ENCODE measurements at places on chromosomes 6 and 20. TPM values are rescaled to one million over a fixed set of nuclear protein-coding genes. Genes with fewer than 3 reads are reported as not detected.
A peak's percentile ranks its signal among the peaks of the same experiment; 100 is the strongest.

The LINC00237 gene
- not detected for total RNA-seq

The CLVS2 gene
- total RNA-seq, result 0.05 TPM

DNA sequence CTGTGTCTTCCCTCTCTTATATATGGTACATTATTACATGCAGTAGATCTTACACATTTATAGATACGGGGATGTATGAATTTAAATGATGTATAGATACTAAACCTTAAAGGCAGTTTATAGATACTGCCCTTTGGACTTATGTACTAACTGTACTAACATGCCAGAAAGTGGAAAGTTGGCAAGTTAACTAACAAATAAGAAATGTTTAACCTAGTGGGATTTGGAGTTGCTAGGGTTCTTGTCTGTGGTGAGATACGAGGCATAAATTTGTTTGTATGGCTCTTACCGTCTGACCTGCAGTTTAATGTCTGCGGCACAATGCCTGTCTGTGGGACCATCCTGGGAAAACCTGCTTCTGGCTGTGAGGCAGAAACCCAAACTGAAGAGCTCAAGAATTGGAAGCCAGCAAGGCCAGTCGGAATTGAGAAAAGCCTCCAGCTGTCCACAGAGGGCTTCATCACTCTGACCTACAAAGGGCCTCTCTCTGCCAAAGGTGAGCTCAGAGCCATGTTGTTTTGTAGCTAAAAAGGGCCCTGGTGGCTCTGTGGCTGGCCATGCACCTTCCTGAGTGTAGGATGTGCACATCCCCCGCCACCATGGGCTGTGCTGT, 62.9 kb upstream of the SLC22A1 start:
- H3K36me3 ChIP-seq, result peaks cover 100% of the 10 kb centered on the region
- H3K27ac ChIP-seq, result no peak overlapping the region
- no peak overlapping the region for H3K4me3 ChIP-seq

GRCh38 chr6:18595774-18596530, 208.8 kb downstream of the RNF144B start:
- H3K27me3 ChIP-seq, result peaks cover 15% of the 10 kb centered on the region
- DNase-seq, result no peak
- no peak overlapping the region for H3K27ac ChIP-seq
- H3K36me3 ChIP-seq, result no peaks in the 10 kb centered on the region
- H3K4me1 ChIP-seq, result no peaks in the 10 kb centered on the region

GRCh38 chr6:37104824-37105147, 65.2 kb upstream of the PIM1 start:
- H3K4me1 ChIP-seq, result peaks cover 35% of the 10 kb centered on the region
- peak overlapping the region; percentile 94 for H3K27ac ChIP-seq
- no peaks in the 10 kb centered on the region for H3K36me3 ChIP-seq
- H3K27me3 ChIP-seq, result no peaks in the 10 kb centered on the region

DNA sequence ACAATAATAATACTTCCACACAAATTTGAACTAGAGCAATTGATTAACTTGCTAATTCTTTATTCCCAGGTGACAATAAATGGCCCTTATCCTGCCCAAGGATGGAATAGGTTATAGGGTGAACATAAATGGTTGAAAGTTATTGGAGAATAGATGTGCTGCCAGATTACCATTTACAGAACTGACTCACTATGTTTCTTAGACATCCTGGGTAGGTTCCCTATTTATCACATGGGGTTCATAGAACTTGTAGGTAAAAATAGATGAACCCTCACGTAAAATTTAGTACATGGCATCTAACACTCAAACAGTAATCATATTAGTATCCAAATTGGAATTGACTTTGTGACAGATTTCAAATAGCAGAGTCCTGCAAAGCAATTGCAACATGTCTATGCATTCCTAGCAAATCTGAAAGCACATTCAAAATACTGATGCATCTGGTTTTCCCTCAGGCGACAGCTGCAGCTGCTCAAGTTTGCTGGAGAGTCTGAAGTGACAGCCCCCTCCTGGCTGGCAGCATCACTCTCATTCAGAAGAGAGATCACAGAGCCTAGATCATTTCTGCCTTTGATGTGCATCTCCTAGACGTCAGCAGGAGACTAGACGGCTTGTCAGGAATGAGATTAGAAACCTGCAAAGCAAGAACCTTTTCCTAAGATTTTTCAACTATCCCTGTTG, 80.2 kb upstream of the RNF217 start:
- H3K27me3 ChIP-seq, result no peaks in the 10 kb centered on the region
- no peak overlapping the region for H3K4me3 ChIP-seq
- no peak overlapping the region for H3K27ac ChIP-seq
- peaks cover 14% of the 10 kb centered on the region for H3K4me1 ChIP-seq
- no peaks in the 10 kb centered on the region for H3K36me3 ChIP-seq

GRCh38 chr20:62235001-62235776, 3.1 kb upstream of the OSBPL2 start:
- peak overlapping the region; percentile 93 for H3K27ac ChIP-seq
- DNase-seq, result peak; percentile 39
- H3K27me3 ChIP-seq, result peaks cover 12% of the 10 kb centered on the region
- H3K4me3 ChIP-seq, result peak overlapping the region; percentile 82
- peaks cover 58% of the 10 kb centered on the region for H3K4me1 ChIP-seq

- peaks cover 10% of the 10 kb centered on the region for H3K4me1 ChIP-seq
- H3K27ac ChIP-seq, result no peak overlapping the region
- H3K27me3 ChIP-seq, result peaks cover 12% of the 10 kb centered on the region
- DNase-seq, result no peak
- no peak overlapping the region for H3K4me3 ChIP-seq
These were observed 224.4 kb upstream of the PMEPA1 start for GRCh38 chr20:57934007-57934805.

The ZNF337 gene
- 6.3 TPM for total RNA-seq

- no peaks in the 10 kb centered on the region for H3K4me1 ChIP-seq
- H3K27me3 ChIP-seq, result peaks cover 16% of the 10 kb centered on the region
- no peak overlapping the region for H3K4me3 ChIP-seq
- H3K36me3 ChIP-seq, result no peaks in the 10 kb centered on the region
These were observed 22.8 kb upstream of the FOXC1 start for GRCh38 chr6:1586861-1587450.

- no peaks in the 10 kb centered on the region for H3K4me1 ChIP-seq
- no peak overlapping the region for H3K4me3 ChIP-seq
- H3K27ac ChIP-seq, result no peak overlapping the region
- H3K27me3 ChIP-seq, result no peaks in the 10 kb centered on the region
- no peaks in the 10 kb centered on the region for H3K36me3 ChIP-seq
These were observed 10.8 kb upstream of the BTN3A2 start for GRCh38 chr6:26354162-26354561.

Measured in left ventricle myocardium inferior (tissue), 1 donor.